ENCODE measurements at places on chromosomes 5 and 9.

- no peak for DNase-seq
Observed at GRCh38 chr5:66209350-66209749, 65.2 kb downstream of the SREK1 start.

- peak; percentile 22 for DNase-seq
Observed at GRCh38 chr5:5665225-5666075, 243.0 kb downstream of the ICE1 start.

DNA sequence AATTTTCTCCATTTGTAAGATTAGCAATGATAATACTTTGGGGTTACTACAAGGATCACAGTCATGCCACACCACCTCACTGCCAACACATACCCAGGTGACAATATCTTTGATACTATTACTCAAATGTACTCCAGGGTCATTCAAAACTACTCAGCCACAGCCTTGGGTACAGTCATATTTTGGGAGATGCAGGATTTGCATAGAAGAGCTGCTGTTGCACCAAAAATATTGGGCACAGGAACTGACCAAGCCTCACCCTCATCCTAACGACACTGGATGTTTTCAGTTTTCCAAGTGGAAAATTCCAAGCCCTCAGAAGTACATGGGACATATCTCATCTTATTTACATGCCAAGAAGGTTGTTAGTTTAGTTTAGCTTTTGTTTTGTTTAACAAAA is 120.9 kb upstream of the C6 start:
- DNase-seq = no peak

DNA sequence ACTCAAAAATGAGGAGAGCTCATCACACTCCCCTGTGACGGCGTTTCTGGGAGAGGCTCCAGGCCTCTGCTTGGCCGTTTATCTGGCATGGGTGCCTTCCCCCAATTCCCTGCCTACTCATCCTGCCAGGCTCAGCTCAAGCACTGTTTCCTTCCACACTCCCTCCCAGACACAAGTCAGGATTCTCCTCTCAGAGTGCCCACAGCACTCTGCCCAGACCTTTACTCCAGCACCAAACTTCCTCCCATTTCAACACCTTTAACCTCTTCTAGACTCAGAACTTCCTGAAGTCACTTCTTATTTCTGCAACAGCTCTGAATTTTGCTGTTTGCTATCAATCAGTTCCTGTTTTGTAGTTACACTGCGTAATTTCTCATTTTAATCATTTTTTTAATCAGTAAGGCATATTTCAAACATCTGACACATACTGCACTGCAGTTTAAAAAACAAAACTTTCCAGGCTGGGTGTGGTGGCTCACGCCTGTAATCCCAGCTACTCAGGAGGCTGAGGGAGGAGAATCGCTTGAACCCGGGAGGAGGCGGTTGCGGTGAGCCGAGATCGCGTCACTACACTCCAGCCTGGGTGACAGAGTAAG is 16.0 kb downstream of the TRMO start:
- DNase-seq = no peak

DNA sequence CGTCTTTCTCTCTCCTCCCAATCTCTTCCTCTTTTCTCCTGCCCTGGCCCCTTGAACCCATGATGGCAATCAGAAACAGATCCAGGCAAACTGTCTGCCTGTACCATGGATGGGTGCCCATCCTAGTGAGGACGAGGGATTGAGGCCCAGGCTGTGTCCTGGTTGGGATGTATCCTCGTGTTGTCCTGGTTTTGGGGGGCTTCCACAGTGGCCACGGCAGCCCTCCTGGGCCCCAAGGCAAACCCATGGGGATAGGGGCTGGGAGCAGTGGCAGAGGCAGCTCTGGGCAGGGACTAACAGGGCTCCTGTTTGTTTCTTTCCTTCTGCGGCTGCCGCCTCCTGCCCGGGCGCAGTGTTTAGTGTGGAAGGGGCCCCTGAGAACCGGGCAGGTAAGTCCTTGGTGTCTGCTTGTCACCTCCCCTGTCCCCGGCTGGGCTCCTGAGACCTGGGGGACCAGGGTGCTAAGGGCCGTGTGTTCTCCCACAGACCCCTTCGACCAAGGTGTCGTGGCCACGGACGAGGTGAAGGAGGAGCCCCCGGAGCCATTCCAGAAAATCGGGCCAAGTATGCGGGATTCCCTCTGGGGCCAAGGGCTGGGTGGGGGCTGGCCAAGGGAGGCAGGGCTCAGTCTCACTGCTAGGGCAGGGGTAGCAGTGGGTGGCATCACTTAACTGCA is 70.0 kb downstream of the AMBP start:
- no peak for DNase-seq

DNA sequence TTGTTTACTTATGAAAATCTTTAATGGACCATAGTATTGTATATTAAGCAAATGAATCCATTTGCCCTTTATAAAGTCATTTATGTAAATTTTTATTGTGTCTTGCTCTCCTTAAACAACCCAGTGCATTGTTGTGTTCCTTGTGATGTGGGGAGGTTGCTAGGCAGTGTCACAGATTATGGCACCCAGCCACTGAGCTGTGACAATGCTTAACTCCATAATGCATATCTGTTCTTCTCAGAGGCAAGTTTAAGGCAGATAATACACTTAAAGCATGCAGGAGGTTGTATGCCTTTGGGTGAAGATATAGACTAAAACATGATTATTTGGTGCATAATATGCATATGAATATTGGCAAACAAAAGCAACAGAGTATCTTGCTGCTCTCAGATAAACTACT is 269.6 kb upstream of the RIOK2 start:
- no peak for DNase-seq

GRCh38 chr9:131447148-131447547 is 53.3 kb downstream of the PRRC2B start:
- DNase-seq = no peak

DNA sequence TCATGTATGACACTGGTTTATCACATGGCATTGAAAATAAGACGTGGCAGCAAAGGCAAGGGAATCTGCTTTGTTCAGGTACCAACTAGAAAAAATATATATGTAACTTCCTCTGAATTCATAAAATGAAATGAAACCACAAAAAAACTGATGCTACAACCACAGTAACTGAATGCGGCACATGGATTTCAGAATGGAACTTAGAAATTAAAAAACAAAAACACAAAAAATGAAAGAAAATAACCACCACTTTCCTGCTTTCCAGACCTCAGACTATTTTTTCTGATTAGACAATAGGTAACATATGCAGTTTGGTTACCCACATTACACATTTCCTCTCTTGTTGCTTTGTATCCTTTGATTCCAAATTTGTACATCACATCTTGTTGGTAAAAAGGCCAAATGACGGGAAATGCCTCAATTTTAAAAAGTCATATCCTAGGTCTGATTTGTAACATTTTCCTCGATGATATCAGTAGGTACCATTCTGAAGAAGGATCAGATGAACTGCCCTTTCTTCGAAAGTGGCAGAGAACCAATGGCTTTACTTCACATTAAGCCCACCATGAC is 18.1 kb upstream of the PDCL start:
- no peak for DNase-seq

- DNase-seq = no peak
Observed at GRCh38 chr5:105413406-105413990, 1850.9 kb upstream of the NUDT12 start.

DNA sequence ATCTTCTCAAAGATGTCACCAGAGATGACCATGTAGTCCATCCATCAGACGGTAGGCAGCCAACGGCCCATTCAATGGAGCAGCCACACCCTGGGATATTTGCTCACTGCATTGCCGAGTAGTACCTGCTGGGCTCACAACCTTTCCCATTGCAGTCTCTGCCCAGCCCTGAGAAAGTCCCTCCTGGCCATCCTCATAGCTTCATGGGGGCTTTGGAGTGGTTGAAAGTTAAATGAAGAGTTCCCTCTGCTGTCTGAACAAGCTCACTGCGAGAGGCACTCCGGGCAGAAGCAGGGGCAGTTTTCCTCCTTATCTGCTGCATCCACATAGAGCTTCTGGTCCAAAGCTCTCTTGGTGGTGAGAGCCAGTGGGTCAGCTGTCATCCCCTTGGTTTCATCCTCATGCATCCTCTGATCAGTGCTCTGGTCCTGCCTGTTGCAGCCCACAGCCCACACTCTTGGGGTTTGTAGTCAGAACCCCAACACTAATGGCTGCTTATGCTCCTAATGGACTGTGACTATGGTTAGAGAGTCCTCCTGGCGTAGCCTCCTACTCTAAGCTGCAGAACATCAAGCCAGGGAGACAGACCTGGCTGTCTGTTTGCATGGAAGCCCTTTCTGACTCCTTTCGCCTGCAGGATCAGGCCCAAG is 23.3 kb downstream of the TNFSF8 start:
- DNase-seq = peak; percentile 69

GRCh38 chr5:173884402-173885053 is 3.6 kb upstream of the CPEB4 start:
- no peak for DNase-seq

- no peak for DNase-seq
Observed at GRCh38 chr5:120239086-120239485, 225.0 kb upstream of the PRR16 start.

DNA sequence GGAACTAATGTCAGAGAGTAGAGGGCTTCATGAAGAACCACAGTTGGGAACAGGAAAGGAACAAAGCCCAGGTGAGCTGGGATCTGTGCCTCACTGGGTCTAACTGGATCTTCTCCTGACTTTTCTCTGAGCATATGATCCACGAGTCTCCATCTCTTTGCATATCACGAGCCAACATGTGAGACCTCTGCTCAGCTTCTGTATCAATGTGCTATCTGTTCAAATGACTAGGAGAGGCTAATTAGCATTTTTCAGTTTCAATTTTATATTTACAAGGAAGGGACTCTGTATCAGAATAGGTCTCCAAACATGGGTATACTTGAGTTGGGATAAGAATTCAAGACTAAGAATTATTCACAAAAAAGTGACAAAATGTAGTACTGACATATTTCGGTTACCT is 73.8 kb upstream of the SGCD start:
- no peak for DNase-seq

GRCh38 chr5:118953652-118954005 is 34.7 kb downstream of the DTWD2 start:
- DNase-seq = no peak

- no peak for DNase-seq
Observed at GRCh38 chr5:766666-767431, 17.7 kb downstream of the ZDHHC11B start.

DNA sequence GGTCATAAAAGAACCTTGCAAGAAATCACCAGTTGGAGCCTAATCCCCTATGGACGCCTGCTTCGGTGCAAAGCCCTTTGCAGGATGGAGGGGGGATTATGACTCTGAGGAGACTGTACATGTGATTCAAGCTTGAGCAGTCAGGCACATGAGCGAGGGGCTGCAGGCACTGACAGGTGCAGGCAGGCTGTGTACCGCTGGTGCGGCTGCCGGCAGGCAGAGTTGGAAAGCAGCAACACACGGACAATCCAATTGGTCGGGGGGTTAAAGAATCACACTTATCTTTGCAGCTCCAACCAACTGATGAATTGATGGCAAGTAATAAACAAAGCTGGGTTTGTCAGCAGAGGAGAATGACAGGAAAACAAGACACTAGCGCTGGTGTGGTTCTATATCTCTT is 5.7 kb downstream of the WHRN start:
- DNase-seq = no peak

DNA sequence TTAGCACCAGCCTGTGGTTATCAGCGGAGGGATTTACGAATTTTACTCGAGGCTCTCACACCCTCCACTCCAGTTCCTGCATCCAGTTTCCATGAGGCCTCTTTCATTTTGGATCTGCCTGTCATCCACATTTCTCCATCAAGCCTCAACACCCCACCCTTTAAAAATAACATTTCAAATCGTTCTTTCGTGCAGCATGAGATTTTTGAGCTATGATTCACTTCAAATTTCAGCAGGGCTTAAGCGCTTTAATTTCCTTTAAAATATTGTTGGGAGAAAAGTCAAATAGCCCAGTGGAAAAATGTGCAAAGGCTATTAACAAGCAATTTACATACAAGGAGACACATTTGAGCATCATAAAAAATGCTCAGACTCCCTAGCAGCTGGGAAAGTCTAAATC is 103.2 kb downstream of the MSX2 start:
- DNase-seq = peak; percentile 93

DNA sequence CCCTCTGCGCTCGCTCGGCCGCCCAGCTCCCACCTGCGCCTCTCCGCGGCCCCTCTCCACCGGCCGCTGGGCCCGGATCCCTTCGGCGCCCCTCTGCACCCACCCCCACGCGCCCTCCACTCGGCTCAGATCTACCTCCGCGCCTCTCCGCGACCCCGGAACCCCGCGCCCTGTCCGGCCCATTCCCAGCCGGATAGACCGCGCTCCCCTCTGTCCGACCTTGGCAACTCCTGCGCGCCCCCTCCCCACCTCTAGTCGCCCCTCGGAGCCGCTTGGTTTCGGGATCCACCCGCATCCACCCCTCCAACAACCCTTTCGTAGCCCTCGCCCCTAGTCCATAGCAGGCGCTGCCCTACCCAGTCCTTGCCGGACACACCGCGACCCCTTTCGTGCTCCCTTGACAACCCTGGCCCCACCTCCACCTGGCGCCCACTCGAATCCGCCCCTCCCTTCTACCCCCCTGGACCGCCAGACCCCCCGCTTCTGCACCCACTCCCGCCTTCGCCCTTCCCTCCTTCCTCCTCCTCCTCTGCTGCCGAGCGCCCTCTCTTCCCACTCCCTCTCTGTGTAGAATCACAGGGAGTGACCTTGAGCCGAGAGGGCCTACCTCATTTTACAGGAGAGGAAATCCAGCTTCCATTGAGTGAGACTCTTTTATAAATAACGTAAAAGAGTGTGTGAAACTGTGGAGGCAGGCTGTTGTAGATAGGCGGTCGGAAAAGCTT is 525 bp upstream of the AK3 start:
- no peak for DNase-seq

DNA sequence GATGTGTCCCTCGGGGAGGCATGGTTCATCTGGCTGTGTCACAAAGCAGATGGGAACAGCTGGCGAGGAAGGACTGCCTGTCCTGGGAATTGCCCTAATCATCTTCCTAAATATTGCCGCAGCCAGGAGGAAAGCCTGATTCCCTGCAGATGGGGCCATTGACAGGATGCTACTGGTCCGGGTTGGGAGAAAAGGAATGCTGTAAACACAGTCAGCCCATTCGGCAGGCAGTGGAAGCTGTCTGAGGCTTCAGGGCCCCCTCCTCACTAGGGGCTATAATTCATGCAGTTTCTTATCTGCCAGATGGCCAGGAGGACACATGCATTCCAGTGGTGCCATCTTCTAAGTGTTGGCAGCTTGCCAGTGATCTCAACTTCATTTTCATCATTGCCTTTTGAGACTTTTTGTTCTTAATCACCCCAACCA is 110.3 kb downstream of the KCNIP1 start:
- no peak for DNase-seq

DNA sequence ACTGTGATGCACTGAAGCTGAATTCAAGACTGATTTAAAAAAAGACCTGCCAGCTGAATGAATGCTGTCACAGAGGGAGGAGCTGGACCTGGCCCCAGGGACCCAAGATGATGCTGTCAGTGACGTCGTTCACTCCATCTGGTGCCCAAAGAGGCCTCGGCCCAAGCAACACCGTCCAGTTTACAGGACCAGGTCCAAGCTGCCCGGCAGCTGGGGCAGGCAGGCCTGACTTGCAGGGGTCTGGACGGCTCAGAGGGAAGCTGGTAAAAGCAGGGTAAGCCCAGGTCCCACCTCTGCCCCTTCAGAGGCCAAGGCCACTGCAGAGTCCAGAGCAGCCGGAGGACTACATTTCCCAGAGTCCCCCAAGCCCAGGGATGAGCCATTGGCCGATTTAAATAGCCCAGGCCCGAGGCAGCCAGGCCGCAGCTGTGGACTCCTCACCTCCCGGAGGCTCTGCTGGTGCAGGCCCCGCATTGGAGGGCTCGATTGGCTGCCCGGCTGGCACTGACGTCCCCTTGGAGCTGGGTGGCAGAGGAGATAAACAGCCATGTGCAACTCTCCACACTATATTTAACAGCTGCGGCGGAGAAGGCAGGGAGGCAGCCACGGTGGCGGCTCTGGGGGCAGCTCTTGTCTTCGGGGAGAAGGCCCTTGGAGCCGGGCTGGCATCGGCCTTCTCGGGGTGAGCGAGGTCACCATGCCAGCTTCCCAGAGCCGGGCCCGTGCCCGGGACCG is at the start of gene PLPP7:
Gene PLPP7 (plus strand): TSS at position 423 of the 735 bp plus-strand sequence. CDS start 275 bp downstream, at position 698.
- DNase-seq = peak; percentile 51

Measured in fibroblast of skin of scalp (primary cell).